Upper lobe of left lung (tissue), 6 donors: ENCODE measurements at places on chromosomes 3 and 15.

DNA sequence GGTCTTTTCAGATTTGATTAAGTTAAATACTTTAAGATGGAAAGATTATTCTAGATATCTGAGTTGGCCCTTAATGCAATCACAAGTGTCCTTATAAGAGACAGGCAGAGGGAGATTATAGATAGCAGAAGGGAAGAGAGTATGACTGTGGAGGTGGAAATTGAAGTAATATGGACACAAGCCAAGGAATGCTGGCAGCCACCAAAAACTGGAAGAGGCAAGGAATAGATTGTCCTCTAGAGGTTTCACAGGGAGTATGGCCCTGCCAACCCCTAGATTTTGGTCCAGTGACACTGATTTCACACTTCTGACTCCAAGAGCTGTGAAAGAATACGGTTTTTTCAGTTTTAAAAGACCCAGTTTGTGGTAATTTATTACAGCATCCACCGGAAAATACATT lies 1498.7 kb upstream of the CADM2 start:
- DNase-seq: no peak

DNA sequence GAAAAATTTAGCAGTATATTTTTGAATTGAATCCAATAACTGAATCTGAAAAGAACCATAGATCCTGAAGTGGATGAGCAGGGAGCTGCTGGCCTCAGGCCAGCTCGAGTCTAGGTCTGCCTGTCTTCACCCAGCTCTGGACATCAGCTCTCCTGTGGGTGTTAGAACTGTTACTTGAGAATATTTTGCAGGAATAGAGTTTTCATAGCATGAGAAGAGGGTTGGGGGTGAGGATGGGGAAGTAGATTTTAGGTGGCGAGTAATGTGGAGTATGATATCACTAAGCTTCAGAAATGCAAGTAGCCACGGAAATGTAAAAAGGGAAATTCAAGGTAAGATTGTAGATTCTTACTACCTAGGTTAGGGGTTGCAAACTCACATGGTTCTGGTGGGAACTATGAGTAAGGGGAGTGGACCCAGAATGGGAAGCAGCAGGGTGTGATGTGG lies 6.2 kb downstream of the RAB8B start:
- DNase-seq: no peak

DNA sequence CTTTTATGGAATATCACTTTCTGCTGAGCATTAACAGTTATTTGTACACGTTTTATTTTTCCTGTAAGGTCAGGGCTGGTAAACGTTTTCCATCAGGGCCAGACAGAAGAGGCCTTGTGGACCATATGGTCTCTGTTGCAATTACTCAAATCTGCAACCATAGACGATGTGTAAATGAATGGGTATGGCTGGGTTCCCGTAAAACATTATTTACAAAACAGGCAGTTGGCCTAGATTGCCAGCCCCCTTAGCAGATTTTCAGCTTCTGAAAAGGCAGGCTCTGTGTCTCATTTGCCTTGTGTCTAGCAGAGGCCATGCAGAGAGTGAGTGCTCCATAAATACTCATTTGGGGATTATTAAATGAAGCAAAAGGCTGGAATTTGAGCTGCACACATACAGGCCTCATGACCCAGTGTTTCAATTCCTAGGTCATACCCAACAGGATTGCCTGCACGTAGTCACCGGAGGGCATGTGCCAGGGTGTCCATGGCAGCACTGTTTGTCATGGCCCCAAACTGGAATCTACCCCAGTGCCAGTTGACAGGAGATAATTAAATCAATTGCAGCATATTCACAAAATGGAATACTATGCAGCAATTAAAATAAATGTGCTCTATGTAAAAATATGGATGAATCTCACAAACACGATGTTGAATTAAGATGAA lies 51.3 kb downstream of the GPD1L start:
- no peak for DNase-seq

- DNase-seq: no peak
These were observed 916.8 kb downstream of the CADM2 start for GRCh38 chr3:85875589-85875988.

DNA sequence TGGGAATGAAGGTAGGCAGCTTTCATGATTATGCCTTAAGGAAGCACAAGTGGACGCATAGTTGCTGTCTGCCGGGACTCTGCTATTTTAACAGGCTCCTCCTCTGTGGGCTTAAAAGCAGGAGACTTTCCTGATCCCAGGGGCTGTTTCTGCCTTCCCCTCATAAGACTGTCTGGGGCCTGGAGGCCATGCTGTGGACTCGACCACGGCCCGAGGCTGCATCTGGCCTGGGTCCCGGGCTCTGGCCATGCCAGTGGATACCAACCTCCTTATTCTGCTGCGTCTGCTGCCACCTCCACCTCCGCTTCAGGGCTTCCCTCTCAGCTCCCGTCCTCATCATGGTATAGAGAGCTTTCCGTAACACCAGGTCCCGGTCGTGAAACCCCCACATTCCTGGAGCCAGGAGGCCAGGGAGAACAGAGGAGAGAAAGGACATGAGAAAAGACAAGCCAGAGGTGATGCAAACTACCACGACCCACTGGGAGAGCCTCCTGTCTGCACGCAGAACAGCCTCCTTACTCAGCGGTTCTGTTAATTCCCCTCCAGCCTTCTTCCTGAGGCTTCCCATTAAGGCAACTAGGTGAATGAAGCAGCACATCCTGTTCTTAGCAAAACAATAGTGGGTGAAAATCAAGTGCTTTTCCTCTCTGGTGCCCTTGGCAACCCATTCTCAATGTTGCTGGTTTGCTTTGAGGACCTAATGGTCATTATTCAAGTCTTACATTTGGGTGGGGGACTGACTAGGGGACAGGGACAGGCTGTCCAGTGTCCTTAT lies 200.5 kb downstream of the KLF13 start:
- no peak for DNase-seq

DNA sequence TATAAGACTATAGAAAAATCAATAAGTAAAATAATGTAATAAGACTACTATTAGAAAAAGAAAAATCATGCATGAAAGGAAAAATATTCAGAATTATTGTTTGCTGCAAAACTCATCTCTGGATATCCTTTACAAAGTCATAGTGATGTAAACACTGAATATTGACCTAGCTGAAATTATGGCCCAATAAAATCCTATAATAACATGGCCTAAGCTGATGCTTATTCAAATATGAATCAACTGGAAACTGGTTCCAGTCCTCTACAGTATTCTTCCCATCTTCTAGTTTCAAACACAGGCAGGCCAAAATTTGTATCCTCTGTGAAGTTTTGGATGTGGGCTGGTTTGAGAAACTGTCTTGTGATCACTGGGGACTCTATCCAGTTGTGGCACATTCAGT lies 134.5 kb downstream of the CNTN3 start:
- no peak for DNase-seq

GRCh38 chr15:82543160-82543559 lies 2.9 kb upstream of the RPS17 start:
- DNase-seq: no peak

GRCh38 chr3:126160243-126161210 lies 19.9 kb downstream of the ALDH1L1 start:
- no peak for DNase-seq

- no peak for DNase-seq
These were observed 147.7 kb downstream of the CHSY1 start for GRCh38 chr15:101104141-101104540.

DNA sequence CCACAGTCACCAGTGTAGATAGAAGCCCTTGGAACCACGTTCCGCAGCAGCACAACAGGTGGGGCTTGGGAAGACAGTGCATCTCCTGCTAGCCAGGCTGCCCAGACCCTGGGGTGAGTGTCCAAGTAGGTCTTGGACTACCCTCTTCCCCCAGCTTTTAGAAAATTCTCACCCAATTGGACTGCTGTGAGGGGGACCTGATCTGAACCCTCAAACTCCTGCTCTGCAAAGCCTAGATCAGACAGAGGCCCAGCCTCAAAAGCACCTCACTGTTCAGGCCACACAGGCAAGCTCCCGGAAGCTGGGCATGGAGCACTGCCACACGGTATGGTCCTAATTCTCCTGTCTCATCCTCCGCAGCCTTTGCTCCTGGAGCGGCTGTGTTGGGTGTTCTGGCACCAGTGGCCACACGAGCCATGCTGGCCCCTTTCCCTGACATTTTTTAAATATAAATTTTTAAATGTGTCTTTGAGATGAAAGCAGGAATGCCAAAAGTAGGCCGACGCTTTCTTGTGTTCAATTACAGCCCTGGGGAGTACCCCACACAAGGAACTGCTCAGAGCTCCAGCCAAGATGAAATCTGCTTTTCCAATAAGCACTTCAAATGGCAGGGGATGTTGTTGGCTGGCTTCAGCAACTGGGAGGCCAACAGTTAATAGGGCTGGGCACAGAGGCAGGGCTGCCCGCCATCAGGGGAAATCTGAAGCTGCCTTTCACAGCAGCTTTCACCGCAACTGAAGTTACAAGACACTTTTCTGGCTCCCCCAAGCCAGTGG lies 40.9 kb downstream of the CPN2 start:
- DNase-seq: no peak

DNA sequence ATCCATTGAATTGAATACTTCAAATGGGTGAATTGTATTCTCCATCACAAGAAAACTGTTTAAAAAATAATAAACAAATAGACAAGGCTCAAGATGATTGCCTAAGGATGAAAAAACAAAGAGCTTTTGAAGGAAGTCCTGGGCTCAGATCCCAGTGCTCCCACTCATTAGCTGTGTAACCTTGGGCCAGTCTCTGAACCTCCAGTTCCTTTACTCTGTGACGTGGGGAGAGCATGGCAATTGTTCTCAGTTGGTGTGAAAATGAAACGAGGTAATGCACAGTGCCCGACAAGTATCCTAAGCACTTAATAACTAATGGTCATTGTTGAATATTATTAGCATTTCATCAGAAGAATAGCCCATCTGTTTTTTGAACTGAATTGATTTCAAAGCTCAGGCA lies 40.7 kb downstream of the TNIK start:
- DNase-seq: no peak

DNA sequence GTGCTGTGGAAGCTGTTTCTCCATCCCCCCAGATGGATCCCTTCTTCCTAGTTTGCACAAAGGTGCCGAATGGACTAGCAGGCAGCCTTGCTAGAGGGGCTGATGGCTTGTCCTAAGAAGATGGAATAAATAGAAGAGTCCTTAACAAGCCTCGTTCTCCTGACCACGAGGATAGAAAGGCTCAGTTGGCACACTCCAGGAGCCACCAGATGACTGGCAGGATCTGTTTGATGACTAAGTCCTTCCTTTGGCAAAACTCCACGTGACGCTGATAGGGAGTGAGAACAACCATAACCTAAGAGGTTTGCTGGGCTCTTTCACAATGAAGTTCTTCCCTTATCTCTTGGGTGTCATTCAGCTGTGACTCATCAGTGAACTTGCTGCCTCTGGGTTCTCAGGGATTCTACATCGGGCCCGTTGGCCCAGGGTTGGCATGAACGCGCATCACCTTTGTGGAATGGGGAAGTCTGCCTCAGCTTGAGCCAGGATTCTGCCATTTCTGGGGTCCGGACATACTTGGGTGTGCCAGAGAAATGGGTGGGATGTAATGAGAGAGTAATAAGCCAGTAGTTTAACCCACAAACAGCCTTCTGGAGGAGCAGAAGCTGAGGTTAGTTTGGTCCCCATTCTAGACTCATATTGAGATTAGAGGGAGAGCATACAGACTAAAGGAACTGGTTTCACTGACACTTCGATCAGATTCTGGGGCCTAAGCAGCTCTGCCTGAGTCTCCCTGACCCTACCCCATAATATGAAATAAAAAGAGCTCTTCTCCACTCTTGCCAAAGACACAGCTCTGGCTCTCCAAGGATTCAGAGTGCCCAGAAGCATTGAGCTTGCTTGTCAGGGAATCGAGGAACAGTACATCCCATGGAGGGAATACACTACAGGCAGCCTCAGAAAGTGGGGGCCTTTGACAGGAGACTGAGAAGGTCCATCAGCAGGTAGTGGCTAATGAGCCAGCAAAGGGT lies 2.0 kb upstream of the MELTF start:
- DNase-seq: peak; percentile 61

GRCh38 chr3:113177526-113177925 lies 33.8 kb upstream of the BOC start:
- DNase-seq: no peak

- DNase-seq: no peak
These were observed 34.4 kb downstream of the GLCE start for GRCh38 chr15:69194854-69195253.
